Stimulated activated CD4-positive, alpha-beta T cell treated with anti-CD3 and anti-CD28 coated beads, Interleukin-15, amount 100 ng/mL, for 1 hour (primary cell): ENCODE measurements at places on chromosomes 6 and 20.

- DNase-seq, result no peak
These were observed 138.8 kb downstream of the TFAP2A start for GRCh38 chr6:10276106-10276505.

DNA sequence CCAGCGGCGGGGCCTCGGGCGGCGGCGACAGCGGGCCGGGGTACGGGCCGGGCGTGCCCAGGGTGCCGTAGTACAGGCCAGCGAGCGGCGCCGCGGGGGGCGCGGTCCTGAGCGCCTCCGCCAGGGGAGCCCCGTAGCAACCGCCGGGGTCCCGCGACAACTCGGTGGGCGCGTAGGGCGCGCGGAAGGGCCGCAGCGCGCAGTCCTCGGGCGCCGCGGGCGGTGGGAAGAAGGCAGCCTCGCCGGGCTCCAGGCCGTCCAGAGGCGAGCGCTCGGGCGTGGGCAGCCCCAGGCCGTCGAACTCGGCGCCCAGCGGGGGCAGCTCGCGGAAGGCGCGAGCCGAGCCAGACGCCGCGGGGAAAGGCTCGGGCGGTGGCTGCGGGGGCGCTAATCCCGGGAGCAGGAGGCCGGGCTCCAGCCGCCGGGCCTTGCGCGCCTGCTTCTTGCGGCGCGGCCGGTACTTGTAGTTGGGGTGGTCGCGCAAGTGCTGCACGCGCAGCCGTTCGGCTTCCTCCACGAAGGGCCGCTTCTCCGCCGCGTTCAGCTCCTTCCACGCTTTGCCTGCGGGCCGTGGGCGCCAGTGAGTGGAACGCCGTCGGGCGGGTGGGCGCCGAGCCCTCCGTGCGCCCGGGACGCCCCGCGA lies 916 bp downstream of the SOX18 start:
- no peak for DNase-seq

GRCh38 chr20:19996917-19997316 lies 20.2 kb upstream of the NAA20 start:
- no peak for DNase-seq

DNA sequence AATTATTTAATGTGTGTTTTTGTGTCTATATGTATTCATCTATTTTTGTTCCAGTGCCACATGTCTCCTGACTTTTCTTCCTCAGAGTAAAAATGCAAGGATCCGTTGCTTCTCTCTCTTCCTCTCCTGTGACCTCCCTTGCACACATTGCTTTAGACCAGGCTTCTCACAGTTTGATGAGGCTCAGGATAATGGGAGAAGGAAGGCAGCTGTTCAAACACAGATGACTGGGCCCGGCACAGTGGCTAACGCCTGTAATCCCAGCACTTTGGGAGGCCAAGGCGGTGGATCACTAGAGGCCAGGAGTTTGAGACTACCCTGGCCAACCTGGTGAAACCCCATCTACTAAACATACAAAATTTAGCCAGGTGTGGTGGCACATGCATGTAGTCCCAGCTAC lies 241.9 kb downstream of the SAMD5 start:
- no peak for DNase-seq

DNA sequence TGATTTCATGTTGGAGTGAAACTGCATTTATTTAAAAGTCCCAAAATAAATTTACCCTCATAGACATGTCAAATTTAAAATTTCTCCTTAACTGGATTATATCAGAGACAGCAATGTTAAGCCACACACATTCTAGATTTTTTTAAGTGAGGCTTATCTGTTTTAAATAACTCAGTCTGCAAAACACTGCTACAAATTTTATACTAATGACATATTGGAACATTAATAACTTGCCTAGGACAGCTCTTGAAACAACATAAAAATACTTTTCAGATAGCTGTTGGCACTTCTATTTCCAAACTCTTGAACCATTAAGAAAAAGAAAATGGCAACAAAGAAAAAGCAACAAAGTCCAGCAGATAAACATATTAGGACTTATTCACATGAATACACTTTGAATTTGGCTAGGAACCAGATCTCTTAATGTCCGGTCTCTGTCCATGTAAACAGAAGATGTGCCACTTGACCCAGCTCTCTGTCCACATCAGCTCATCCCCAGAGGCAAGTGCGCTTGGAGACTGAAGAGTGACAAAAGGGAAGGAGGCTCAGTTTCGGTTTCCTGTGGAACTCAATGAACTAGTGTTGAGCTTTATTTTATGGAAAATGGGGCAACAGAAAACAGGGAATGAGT lies 219.3 kb upstream of the THBS2 start:
- no peak for DNase-seq
